Uterus (tissue), 4 donors: ENCODE measurements at places on chromosomes 3 and 15. TPM values are rescaled to one million over a fixed set of nuclear protein-coding genes. Genes with fewer than 3 reads are reported as not detected.

GRCh38 chr15:71335591-71335990 is 220.3 kb downstream of the THSD4 start:
- no peak for DNase-seq
- H3K27ac ChIP-seq: peak overlapping the region; percentile 91
- no peaks in the 10 kb centered on the region for H3K27me3 ChIP-seq
- H3K36me3 ChIP-seq: no peaks in the 10 kb centered on the region
- H3K4me1 ChIP-seq: peaks cover 4% of the 10 kb centered on the region
- no peak overlapping the region for H3K4me3 ChIP-seq

- H3K27ac ChIP-seq: peak overlapping the region; percentile 3
- no peaks in the 10 kb centered on the region for H3K4me1 ChIP-seq
- DNase-seq: no peak
- no peaks in the 10 kb centered on the region for H3K27me3 ChIP-seq
These were observed 72.7 kb upstream of the FNDC3B start for GRCh38 chr3:171966533-171967136.

- H3K4me3 ChIP-seq: no peak overlapping the region
- DNase-seq: peak; percentile 16
- H3K27me3 ChIP-seq: no peaks in the 10 kb centered on the region
These were observed 65.9 kb downstream of the CPN2 start for GRCh38 chr3:194285024-194285849.

- no peaks in the 10 kb centered on the region for H3K4me1 ChIP-seq
- DNase-seq: peak; percentile 51
- no peaks in the 10 kb centered on the region for H3K36me3 ChIP-seq
- no peak overlapping the region for H3K4me3 ChIP-seq
These were observed 9.8 kb upstream of the CLPX start for GRCh38 chr15:65194826-65195547.

DNA sequence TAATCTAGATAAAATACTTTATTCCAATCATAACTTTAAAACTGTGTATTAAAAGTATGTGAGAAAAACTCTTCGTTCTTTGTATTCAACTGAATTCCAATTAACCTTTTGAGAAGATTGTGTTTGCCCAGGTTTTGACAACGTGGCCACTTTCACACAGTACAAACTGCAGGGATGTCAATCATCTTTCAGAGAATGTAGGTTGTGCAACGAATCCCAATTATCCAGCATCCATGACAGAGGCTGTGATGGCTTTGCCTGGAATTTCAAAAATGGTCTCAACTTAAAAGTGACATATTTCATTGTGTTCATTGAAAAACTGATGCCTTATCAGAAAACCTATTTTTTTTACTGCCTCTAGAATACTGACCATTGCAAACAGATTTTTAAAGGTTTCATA is 615.1 kb upstream of the KCNMB2 start:
- no peak overlapping the region for H3K4me3 ChIP-seq
- no peak overlapping the region for H3K27ac ChIP-seq
- no peak for DNase-seq
- H3K4me1 ChIP-seq: no peaks in the 10 kb centered on the region

GRCh38 chr3:127628788-127629466 is at the start of gene PODXL2:
Gene PODXL2 (plus strand): TSS chr3:127629185. CDS start chr3:127629220, 35 bp downstream.
- no peaks in the 10 kb centered on the region for H3K36me3 ChIP-seq
- H3K4me3 ChIP-seq: peak within 1 kb of the TSS; percentile 47
- H3K27me3 ChIP-seq: no peaks in the 10 kb centered on the region
- H3K4me1 ChIP-seq: no peaks in the 10 kb centered on the region
- no peak for DNase-seq

GRCh38 chr3:115385774-115386730 is 237.3 kb upstream of the GAP43 start:
- no peak overlapping the region for H3K27ac ChIP-seq
- H3K4me3 ChIP-seq: no peak overlapping the region
- no peak for DNase-seq
- no peaks in the 10 kb centered on the region for H3K4me1 ChIP-seq
- H3K27me3 ChIP-seq: no peaks in the 10 kb centered on the region
- H3K36me3 ChIP-seq: no peaks in the 10 kb centered on the region

DNA sequence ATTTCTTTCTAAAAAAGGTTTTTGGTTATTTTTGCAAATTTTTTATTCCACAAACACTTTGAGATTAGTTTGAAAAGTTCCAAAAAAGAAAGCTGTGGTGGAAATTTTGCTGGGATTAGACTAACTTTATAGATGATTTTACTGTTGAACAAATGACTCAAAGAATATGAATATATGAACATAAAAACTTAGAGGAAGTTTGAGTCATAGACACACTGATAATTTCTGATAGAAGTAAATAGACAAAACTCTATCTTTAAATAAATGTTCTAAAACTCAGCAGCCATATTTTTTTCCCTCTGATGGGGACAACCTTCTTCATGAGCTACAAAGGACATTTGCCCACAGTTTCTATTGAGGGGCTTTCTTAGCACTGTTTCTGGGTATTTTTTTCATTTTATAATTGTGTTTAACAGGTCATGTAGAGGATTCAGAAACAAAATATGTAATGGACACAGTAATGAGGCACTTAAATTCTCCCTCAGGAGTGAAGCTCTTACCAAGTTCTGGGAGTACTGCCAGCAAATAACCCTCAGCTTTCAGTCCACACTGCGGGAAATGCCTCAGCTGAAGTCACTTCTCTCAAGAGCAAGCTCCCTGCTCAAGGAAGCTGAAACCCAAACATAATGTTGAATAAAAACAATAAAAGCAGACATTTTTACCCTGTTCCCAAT is 157.6 kb downstream of the NFKBIZ start:
- no peak overlapping the region for H3K4me3 ChIP-seq
- no peaks in the 10 kb centered on the region for H3K27me3 ChIP-seq
- H3K27ac ChIP-seq: no peak overlapping the region
- peak; percentile 19 for DNase-seq
- H3K36me3 ChIP-seq: no peaks in the 10 kb centered on the region

DNA sequence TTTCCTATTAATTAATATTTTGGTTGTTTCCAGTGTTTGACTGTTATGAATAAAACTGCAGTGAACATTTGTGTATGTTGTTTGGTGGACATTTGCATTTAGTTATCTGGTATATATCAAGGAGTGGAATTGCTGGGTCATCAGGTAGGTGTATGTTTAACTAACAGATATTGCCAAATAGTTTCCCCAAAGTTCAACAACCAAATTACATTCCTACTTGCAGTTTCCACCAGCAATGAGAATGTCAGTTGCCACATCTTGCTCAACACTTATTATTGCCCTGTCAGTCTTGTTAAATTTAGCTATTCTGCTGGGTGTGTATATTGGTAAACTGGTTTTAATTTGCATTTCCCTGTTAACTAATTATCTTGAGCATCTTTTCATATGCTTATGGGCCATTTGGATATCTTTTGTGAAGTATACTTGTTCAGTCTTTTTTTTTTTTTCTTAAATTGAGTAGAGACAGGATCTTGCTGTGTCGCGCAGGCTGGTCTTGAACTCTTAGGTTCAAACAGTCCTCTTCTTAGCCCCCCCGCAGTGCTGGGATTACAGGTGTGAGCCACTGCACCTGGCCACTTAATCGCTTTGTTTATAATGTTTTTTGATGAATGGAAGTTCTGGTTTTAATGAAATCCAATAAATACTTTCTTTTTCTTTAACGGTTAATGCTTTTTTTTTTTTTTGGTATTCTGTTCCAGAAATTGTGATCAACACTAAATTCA is 7.9 kb downstream of the FEM1B start:
- no peak overlapping the region for H3K4me3 ChIP-seq
- no peak overlapping the region for H3K27ac ChIP-seq
- H3K4me1 ChIP-seq: no peaks in the 10 kb centered on the region
- DNase-seq: no peak
- no peaks in the 10 kb centered on the region for H3K27me3 ChIP-seq

- no peaks in the 10 kb centered on the region for H3K4me1 ChIP-seq
- H3K27ac ChIP-seq: no peak overlapping the region
- DNase-seq: no peak
- no peaks in the 10 kb centered on the region for H3K36me3 ChIP-seq
- H3K27me3 ChIP-seq: no peaks in the 10 kb centered on the region
These were observed 515.3 kb upstream of the CFAP20DC start for GRCh38 chr3:59565125-59565524.

GRCh38 chr3:109853077-109853731 is 515.9 kb upstream of the DPPA4 start:
- no peak for DNase-seq
- no peak overlapping the region for H3K27ac ChIP-seq
- H3K4me1 ChIP-seq: no peaks in the 10 kb centered on the region
- no peak overlapping the region for H3K4me3 ChIP-seq

DNA sequence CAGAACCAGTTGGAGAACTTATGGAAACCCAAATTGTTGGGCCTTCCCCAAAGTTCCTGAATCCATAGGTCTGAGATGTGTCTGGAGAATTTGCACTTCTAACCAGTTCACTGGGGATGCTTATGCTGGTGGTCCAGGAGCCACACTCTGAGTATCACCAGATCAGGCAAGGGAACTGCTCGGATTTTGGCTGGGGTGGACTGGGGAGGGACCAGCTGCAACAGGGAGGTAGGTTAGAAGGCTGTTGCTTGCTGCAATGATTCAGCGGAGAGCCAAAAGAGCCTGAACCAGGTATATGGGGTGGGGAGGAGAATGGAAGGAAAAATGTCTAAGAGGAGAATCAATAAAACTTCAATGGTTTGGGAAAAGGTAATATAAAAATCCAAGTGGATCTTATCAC is 45.9 kb upstream of the EPHB1 start:
- no peak for DNase-seq
- no peaks in the 10 kb centered on the region for H3K4me1 ChIP-seq
- no peaks in the 10 kb centered on the region for H3K27me3 ChIP-seq
- H3K4me3 ChIP-seq: no peak overlapping the region

GRCh38 chr3:110378481-110378880 is 693.1 kb upstream of the NECTIN3 start:
- H3K36me3 ChIP-seq: no peaks in the 10 kb centered on the region
- H3K4me3 ChIP-seq: no peak overlapping the region
- H3K4me1 ChIP-seq: no peaks in the 10 kb centered on the region
- no peak for DNase-seq
- no peak overlapping the region for H3K27ac ChIP-seq

GRCh38 chr15:25670025-25670554 is 193.0 kb downstream of the ATP10A start:
- H3K27me3 ChIP-seq: no peaks in the 10 kb centered on the region
- no peaks in the 10 kb centered on the region for H3K4me1 ChIP-seq
- peak; percentile 64 for DNase-seq
- H3K36me3 ChIP-seq: no peaks in the 10 kb centered on the region
- peak overlapping the region; percentile 61 for H3K27ac ChIP-seq

- no peak overlapping the region for H3K4me3 ChIP-seq
- no peaks in the 10 kb centered on the region for H3K36me3 ChIP-seq
- no peaks in the 10 kb centered on the region for H3K27me3 ChIP-seq
These were observed 96.9 kb upstream of the STRIT1 start for GRCh38 chr3:155390351-155390750.

DNA sequence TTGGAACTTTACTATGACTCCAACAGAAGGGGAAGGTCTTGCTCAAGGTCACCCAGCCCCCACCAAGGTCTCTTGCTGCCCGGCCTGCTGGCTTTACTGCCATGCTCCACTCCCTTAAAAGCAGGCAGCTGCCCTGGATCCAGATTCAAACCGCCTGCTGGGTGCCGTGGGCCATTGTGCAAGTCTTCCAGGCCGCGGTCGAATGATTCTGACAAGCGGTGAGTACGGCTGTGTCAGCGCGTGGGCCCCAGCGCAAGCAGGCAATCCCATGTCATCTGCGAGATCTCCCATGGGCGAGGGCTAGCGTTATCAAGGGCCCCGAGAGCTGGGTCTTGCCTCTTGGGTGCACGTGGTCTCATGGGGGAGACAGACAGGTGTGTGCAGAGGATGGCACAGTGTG is 37.6 kb downstream of the CORO2B start:
- no peak for DNase-seq
- no peaks in the 10 kb centered on the region for H3K36me3 ChIP-seq
- no peaks in the 10 kb centered on the region for H3K27me3 ChIP-seq
- no peak overlapping the region for H3K27ac ChIP-seq
- no peak overlapping the region for H3K4me3 ChIP-seq

GRCh38 chr3:62667714-62668113 is 207.5 kb downstream of the CADPS start:
- H3K4me1 ChIP-seq: no peaks in the 10 kb centered on the region
- no peak overlapping the region for H3K27ac ChIP-seq

DNA sequence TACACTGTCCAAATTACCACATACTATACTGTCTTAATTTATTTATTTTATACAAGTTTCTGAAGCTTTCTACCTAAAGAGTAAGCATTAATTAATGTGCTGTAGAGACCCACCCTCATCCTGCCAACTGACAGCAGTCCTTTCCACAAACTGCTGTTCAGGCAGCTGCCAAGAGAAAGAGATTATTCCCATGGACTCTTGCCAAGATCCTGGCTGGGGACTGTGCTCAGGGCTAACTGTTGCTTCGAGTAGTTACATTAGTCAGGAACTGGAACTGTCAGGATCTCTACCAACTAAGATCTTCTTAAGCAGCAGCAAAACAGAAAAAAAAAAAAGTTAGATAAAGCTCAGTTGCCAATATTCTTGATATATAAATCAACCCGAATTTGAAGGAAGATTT is 398.8 kb downstream of the MECOM start:
- no peaks in the 10 kb centered on the region for H3K27me3 ChIP-seq
- H3K4me1 ChIP-seq: no peaks in the 10 kb centered on the region
- H3K27ac ChIP-seq: no peak overlapping the region
- no peaks in the 10 kb centered on the region for H3K36me3 ChIP-seq

GRCh38 chr3:172546105-172546504 is 22.9 kb upstream of the TNFSF10 start:
- H3K36me3 ChIP-seq: no peaks in the 10 kb centered on the region
- no peak overlapping the region for H3K4me3 ChIP-seq
- H3K27me3 ChIP-seq: no peaks in the 10 kb centered on the region
- H3K4me1 ChIP-seq: no peaks in the 10 kb centered on the region
- H3K27ac ChIP-seq: no peak overlapping the region
- DNase-seq: no peak

GRCh38 chr15:42491539-42492225 is 741 bp upstream of the ZNF106 start:
- DNase-seq: no peak
- peak overlapping the region; percentile 92 for H3K27ac ChIP-seq
- peak overlapping the region; percentile 96 for H3K4me3 ChIP-seq
- H3K4me1 ChIP-seq: peaks cover 5% of the 10 kb centered on the region
- H3K36me3 ChIP-seq: no peaks in the 10 kb centered on the region

GRCh38 chr3:93924491-93924890 is 49.2 kb downstream of the PROS1 start:
- H3K4me3 ChIP-seq: no peak overlapping the region
- H3K4me1 ChIP-seq: no peaks in the 10 kb centered on the region

GRCh38 chr3:122875547-122876127 is 80.8 kb downstream of the SLC49A4 start:
- no peaks in the 10 kb centered on the region for H3K4me1 ChIP-seq
- DNase-seq: no peak
- no peak overlapping the region for H3K27ac ChIP-seq
- H3K4me3 ChIP-seq: no peak overlapping the region
- no peaks in the 10 kb centered on the region for H3K27me3 ChIP-seq

Gene REC114
- not detected for total RNA-seq

Gene EOMES
- 0.62 TPM for total RNA-seq

Gene LSAMP
- total RNA-seq: 2.5 TPM

Gene GALNT15
- 71.5 TPM for total RNA-seq

Gene CCDC33
- 1.5 TPM for total RNA-seq

Gene LRRC2
- total RNA-seq: 1.0 TPM

Gene COL6A5
- not detected for total RNA-seq

Gene AQR
- total RNA-seq: 21.8 TPM

Gene PLCH1
- total RNA-seq: 12.0 TPM

Gene SAMMSON
- total RNA-seq: 0.21 TPM

Gene TNIK
- 20.3 TPM for total RNA-seq

Gene TIMP4
- total RNA-seq: 5.3 TPM

Gene SLC28A2
- total RNA-seq: not detected

Gene SOX14
- total RNA-seq: not detected

Gene TTLL13
- total RNA-seq: not detected

Gene NR2F2
- 65.9 TPM for total RNA-seq

Gene SMAD6
- 30.1 TPM for total RNA-seq

Gene SMCO1
- total RNA-seq: not detected

Gene MFN1
- total RNA-seq: 66.8 TPM

Gene SLC51B
- not detected for total RNA-seq
